ENCODE measurements at places on chromosomes 16 and 17.

GRCh38 chr17:27381007-27381501 is 75.2 kb upstream of the KSR1 start:
- peak; percentile 12 for DNase-seq

GRCh38 chr17:78737332-78737731 is 44.7 kb downstream of the CYTH1 start:
- DNase-seq: no peak

DNA sequence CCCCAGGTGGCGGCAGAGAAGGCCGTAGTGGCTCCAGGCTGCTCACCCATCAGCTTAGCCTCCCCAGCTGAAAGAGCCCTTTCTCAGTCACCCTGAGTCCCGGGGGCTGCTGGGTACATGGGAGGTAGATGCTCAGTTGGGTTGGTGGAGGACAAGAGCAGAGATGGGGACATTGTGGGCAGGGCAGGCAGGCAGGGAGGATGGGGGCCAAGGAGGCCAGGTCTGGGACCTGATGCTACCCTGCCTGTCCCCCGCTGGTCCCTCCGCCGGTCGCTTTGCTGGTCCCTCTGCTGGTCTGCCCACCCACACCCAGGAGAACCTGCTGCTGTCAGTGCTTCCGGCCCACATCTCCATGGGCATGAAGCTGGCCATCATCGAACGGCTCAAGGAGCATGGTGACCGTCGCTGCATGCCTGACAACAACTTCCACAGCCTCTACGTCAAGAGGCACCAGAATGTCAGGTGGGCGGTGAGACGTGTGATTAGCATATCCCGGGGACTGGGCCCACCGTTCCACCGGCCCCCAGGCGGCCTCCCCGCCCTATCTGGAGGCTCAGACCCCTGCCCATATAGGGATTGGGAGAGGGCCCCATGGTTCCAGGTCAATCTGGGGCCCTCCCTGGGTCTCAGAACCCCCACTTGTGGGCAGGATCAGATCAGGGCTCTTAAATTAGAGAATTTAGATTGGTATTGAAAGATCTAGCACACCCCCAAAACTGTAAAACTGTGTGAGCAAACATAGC is 26.9 kb downstream of the ADCY7 start:
- DNase-seq: no peak

DNA sequence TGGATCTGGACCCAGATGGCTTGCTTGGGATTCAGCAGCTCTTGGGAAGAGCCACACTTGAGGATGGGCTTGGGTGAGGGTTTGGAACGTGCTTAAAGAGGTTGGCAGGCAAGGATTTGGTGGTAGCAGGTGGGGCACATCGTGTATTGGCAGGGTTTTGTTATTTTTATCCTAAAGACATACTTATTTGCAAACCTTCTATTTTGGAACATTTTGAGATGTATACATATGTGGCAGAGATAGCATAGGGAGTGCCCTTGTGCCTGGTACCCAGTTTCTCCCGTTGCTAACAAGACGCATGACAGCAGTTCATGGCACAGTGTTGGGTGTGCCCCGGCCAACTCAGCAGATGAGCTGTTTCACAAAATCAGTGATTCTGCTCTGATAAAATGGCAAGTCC is 9.1 kb downstream of the BANP start:
- DNase-seq: no peak

DNA sequence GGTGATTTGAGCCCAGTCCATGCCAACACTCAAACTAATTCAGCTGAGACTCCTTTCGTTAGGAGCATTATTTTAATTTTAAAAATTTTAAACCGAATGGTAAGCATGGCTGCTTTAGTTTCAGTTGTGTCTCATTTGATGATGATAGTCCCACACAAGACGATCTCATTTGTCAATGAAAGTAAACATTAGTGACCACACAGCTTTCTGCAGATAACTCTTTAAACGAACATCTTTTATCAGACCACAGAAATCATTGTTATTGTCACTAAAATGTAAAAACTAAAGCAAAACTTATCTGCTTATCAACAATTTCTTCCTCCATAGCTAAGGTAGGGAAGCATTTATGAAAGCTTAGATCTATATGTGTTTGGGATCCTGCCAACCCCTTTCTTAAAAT is 382.2 kb downstream of the ZFHX3 start:
- DNase-seq: no peak

- DNase-seq: no peak
These were observed 319.2 kb downstream of the PHKB start for GRCh38 chr16:47780213-47780875.

DNA sequence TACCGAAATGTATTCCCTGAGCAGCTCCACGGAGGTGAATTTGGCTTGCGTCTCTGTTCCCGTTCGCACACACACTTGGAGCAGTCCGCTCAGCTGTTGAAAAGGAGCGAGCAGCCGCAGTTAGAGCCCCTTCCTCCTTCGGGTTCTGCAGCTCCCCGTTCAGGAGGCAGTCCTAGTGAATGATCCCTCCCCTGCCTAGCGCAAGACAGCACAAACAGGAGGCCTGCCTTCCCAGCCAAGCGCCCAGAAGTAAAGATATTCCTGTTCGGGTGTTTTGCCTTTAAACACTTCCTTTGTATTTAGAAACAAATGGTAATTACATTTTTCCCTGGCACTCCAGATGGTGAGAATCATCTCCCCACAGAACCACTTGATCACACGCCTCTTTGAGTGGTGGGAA is 64.7 kb downstream of the ABCC12 start:
- DNase-seq: no peak

- DNase-seq: no peak
These were observed 57.9 kb upstream of the CCL1 start for GRCh38 chr17:34420900-34421299.

DNA sequence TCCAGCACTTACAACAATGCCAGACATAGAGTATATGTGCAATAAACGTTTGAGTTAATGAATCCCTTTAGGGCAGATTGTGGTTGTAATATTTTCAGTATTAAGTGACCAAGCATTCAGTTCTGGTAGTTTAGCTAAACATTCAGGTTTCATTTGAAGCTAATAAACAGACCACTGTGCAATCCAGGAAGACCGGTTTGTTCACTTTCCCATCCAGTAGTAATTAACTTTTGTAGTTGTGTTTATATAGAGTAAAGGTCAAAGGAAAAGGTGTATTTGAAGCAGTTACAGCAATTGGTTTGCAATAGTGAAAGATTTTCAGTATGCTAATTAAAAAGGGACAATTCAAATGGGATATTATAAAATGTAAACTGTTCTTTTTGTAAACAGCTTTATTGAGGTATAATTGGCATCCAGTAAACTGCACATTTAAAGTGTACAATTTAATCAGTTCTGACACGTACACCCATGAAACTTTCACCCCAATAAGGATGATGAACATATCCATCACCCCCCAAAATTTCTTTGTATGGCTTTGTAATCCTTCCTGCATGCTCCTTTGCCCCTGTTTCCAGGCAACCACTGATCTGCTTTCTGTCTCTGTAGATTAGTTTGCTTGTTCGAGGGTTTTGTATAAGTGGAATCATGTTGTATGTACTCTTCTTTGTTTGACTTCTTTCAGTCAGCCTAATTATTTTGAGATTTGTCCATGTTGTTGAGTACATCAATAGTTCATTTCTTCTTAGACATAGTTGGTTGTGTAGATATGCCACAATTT is 26.3 kb downstream of the MRTFB start:
- peak; percentile 80 for DNase-seq

DNA sequence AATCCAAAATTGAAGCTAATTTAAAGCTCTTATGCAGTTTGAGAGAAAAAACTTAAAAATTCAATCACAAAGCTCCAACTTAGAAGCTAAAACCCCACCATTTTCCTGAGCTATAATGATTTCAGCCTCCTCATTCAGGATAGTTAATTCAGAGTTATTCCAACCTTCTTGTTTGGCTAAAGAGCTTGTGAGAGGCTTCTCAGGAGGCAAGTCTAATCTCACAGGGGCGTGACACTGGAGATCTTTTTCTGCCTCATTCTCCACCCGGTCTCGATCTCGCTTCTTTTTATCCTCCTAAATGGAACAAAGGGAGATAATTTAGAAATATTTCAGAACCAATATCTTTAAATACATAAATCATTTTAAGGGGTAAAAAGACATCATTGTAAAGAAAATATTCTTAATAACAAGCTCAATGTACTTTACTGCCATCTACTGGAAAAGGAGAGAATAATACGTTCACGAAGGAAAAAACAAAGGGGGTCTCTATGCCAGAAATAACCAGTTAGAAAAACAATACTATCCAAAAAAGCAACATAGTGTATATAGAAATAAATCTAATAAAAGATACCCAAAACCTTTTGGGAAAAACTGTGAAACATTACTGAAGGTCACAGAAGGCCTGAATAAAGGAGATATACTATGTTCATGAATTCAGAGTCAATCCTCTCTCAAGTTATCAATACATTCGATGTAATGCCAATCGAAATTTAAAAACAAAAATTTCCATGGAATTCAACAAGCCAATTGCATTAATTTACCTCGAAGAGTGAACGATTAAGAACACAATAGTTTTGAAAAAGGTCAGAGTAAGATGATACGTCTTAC is 13.9 kb downstream of the BRD7 start:
- no peak for DNase-seq

DNA sequence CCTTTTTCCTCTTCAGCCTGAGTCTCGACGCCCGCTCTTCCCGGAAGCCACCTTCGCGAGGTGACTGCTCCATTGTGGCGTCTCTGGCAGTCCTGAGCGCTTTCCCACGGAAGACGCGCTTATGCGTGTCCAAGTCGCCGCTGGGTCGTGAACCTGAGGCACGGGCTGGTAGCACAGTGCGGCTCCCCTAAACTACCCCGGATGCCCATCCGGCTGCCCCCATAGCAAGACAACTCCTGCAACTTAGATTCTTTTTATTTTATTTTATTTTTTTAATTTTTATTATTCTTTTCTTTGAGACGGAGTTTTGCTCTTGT is 2.1 kb upstream of the ESRP2 start:
- no peak for DNase-seq

- no peak for DNase-seq
These were observed 8.2 kb upstream of the PHF12 start for GRCh38 chr17:28959471-28959871.

Measured in prostate gland (tissue), 2 donors.